GM18507 (cell line): ENCODE measurements at places on chromosomes 1 and 21.

DNA sequence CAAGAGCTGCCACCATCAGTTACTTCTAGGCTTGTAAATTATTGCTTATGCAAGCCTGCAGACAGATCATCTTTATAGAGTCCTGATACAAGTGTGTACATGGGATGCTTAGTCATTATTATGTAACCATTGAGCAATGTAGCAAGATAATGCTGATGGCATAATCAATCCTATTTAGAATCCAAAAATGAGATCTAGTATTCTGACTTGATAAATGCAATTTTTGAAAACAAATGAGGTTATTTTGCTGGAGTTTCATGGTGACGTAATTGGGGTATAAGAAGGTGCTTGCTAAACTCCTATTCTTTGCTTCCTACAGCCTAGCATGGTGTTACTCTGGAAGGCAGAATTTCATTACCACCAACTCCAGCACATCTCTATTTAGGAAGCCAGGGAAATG, 801.7 kb upstream of the PRMT6 start:
- no peak for DNase-seq

DNA sequence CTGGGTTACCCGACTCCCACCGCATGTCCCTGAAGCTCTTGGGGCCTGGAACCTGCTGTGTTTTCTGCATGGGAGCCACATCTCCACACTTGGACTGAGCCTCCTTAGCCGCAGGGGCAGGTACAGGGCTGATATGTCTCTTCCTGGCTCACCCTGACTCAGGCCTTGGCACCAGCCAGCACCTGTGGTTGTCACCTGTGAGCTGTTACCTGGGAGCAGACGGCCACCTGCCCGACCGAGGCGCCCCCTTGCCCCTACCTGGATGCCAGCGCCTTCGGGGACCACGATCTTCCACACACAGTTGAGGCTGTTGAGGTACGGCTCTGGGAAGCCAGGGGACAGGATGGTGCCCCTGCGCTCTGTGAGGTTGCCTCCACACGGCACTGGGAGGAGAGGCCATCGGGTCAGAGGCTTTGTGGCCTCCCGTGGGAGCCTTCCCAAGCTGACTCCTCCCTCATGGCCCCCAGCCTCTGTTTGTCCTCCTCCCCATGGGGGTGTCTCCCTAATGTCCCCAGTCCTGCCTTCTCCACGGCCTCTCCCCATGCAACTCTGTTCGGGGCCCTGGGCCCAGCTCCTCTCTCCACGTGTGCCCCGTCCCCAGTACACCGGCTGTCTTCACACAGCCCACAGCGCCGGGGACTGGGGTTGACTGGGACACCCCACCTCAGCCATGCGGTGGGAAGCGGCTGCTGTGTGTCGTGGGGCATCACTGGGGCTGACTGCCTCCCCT, 152.0 kb downstream of the ZSCAN20 start:
- no peak for DNase-seq

GRCh38 chr1:36284061-36284460, 22.1 kb upstream of the SH3D21 start:
- DNase-seq: no peak

DNA sequence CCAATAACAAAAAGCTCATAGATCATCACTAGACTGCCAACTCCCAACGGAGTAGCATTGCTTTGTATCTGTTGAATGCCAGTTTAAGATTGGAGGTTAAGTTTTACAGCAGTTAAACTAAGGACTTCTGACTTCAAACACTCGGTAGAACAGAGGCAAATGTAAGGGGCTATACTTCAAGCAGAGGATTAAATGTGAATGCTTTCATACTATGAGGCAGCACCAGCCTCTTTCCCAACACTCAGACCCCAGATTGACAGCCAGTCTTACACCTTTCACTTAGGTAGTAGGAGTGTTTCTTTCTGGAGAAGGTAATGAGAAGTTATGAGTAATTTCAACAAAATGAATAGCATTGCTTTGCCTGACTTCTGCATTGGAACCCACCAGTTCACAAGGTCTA, 22.8 kb downstream of the OR10R2 start:
- no peak for DNase-seq

DNA sequence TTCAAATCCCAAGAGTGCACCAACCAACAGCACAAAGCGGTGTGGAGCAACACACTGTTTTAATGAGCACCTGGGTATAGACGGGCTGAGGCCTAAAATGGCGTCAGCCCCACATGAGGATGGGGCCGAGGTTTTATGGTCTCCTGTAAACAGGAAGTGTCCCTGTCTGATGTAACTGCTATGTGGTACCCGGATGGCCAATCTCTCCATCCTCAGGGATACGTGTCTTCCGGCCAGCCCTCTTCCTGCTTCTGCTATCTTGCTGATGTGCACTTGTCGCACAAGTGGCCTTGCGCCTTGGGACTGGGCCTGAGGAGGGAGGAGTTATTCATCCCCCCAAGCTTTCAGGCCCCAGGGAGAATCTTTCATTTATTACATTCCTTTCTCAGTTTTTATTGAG, 73.5 kb downstream of the CNST start:
- DNase-seq: no peak

- DNase-seq: peak; percentile 59
These were observed at the start of gene LPGAT1 for GRCh38 chr1:211830328-211831142. Gene LPGAT1, minus strand, starts transcription at chr1:211830763. Its CDS starts 1,467 bp downstream, at chr1:211829296.

GRCh38 chr21:39094847-39095579, 88.2 kb downstream of the PSMG1 start:
- DNase-seq: no peak

DNA sequence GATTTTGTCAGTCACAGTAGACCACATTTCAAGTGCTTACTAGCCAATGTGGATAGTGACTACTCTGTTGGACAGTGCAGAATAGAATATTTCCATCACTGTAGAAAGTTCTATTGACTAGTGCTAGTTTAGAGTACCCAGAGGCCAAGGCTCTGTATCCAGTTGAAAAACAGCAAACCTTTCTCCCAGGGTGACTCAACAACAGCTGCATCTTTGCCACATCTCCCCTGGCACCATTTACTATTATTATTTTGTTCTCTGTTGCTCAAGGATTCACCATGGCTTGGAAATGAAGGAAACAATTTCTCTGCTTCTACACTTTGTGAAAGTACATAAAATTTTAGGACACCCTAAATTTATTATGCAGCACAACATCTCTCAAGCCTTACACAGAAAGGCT, 85.3 kb upstream of the WDR26 start:
- no peak for DNase-seq

- DNase-seq: no peak
These were observed 40.4 kb upstream of the SLC30A1 start for GRCh38 chr1:211619033-211619996.

GRCh38 chr1:42000766-42001165, 82.0 kb upstream of the HIVEP3 start:
- DNase-seq: no peak

- DNase-seq: no peak
These were observed 66.9 kb upstream of the NEK2 start for GRCh38 chr1:211742272-211742671.

GRCh38 chr1:217747156-217747769, 116.1 kb downstream of the SPATA17 start:
- DNase-seq: no peak

- no peak for DNase-seq
These were observed 39.4 kb downstream of the ATP2B4 start for GRCh38 chr1:203665993-203666392.

- DNase-seq: no peak
These were observed 5.0 kb upstream of the HPCA start for GRCh38 chr1:32881291-32881690.

DNA sequence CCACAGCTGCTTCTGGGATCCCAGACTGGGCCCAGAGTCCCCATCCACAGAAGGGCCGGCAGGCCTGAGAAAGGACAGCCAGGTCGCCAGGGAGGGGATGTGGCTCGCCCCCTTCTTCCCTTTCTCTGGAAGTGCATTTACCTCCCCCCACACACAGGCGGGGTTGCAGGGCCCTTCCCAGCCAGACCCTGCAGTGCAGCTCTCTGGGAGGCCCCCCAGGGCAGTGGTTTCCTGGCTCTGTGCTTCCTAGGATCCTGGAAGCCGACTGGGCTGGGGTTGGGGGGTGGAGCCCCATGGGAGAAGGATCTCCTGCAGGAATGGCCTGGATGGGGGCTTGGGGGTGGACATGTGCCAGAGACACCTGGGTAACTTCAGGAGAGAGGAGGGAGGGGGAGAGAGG, 4.2 kb upstream of the COL6A1 start:
- no peak for DNase-seq

GRCh38 chr1:2270260-2271100, 42.4 kb downstream of the SKI start:
- no peak for DNase-seq

DNA sequence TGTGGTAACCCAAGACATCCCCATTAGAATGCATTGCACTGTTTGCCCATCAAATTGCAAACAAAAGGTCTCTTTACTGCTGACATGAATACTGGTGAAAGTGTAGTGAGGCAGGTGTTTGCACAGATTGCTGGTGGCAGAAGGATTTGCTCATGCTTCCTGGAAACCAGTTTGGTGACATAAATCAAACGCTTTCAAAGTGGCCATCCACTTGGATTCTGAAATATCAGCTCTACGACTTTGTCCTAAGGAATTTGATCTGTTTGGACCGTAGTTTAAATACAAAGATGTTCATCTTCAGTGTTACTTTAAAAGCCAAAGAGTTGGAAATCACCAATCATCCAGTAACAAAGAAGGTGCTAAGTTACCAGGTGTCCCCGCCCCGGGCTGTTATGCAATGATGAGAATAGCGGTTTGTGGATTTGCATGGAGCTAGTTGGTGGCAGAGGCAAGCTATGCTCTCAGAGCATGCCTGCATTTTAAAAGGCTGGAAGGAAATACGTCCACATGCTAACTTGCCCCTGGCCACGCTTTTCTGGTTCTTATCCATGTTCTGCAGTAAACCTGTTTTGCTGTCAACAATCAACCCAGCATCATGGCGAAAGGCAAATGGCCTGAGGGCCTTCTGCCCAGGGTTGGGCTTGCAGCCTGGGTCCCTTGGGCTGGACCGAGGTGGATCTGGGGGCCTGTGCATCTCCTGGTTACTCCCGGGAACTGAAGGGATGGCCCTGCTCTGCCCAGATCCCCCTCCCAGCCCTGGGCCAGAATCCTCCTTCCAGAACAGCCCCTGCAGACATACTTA, 49.2 kb downstream of the UMODL1 start:
- no peak for DNase-seq

GRCh38 chr1:224177356-224177999, 5.6 kb upstream of the DEGS1 start:
- no peak for DNase-seq

DNA sequence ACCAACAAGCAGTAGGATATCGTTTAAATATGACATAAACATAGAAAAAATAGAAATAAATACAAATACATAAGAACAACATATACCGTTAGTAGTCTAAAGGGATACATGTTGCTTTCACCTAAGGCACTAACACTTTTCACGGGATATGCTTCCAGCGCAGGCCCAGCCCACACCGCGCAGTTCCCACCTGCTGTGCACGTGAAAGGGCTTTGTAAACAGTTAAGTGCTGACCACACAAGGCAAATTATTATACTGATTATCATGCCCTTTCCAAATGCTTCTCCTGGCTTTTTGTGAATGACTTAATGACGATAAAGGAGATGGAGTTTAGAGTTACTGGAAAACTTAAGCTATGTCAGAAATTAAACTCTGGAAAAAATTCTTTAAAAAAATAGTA, 11.3 kb upstream of the IL22RA1 start:
- no peak for DNase-seq

DNA sequence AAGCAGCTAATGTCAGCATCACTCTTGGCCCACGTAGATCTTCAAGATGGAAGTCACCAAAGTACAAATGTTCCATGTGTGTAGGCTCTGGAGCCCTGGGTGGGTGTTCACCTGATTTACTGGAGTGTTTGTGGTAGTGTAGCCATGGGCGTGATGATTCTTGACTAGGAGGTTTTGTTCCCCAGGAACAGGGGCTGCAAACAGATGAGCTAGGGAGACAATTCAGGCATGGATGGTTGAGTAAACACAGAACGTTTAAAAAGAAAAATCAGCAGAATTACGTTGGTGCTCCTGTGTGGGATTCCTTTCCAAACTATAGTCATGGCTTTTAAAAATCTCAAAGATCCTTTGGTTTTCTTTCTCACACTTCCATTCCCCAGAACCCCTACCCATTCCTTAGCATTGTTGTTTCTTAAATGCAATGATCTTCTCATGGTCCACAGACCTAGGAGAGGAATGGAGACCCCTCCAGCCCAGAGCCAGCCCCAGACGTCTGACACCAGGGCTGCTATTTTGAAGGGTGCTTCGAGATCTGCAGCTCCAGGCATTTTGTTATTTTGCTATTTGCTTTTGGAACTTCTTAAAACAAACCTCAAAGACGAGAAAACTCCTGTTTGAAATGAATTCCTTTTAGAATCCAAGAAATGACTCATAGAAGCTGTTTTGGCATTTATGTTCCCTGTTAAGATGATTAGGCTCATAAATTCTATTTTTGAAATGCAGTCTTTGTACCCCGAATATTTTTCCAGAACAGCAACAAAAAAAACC, 115.1 kb downstream of the ETS2 start:
- no peak for DNase-seq

DNA sequence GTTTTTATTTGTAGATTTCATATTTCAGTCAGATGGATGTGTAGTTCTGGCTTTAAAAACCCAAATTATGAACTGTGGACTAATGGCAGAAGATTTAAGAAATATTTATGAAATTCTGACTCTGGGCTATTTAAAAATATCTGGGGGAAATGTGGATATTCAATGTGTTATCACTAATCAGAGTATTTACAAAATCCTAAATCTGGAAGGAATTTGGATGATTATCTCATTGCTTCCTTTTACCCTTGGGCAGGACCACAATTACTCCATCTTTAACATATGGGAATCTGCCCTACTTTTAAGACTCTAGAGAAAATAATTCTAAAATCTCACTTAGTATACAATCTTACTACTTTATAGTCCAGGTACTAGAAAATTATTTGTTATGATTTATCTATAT, 203.2 kb downstream of the PDE4B start:
- no peak for DNase-seq

DNA sequence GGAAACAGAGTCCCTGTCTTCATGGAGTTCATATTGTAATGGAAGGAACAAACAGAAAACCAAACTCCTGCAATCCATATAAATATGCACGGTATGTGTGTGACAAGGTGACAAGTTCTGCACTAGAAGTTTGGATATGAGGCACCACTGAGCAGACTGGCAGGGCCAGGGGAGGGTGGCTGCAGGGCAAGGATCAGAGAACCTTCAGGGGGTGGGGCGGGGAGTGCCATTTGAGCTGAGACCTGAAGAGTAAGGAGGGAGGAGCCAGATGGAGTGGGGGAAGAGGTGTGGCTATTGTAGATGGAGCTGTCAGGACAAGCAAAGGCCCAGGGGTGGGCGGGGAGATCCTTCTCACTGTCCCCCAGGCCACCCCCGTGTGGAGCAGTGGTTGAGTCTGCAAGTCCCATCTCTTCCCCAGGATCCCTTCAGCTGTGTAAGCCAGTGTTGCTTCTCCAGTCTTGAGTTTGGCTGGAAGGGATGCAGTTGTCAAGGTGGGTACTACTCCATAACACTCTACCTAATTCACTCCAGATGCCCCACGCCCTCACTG, 76.4 kb downstream of the ATP5PO start:
- DNase-seq: no peak

GRCh38 chr1:84721152-84721551, 30.9 kb upstream of the SSX2IP start:
- DNase-seq: no peak
